Fibroblast of skin of abdomen (primary cell): ENCODE measurements at places on chromosomes 2 and 18.
A peak's percentile ranks its signal among the peaks of the same experiment; 100 is the strongest.

- no peak for DNase-seq
These were observed 125.1 kb upstream of the EPAS1 start for GRCh38 chr2:46171996-46172546.

DNA sequence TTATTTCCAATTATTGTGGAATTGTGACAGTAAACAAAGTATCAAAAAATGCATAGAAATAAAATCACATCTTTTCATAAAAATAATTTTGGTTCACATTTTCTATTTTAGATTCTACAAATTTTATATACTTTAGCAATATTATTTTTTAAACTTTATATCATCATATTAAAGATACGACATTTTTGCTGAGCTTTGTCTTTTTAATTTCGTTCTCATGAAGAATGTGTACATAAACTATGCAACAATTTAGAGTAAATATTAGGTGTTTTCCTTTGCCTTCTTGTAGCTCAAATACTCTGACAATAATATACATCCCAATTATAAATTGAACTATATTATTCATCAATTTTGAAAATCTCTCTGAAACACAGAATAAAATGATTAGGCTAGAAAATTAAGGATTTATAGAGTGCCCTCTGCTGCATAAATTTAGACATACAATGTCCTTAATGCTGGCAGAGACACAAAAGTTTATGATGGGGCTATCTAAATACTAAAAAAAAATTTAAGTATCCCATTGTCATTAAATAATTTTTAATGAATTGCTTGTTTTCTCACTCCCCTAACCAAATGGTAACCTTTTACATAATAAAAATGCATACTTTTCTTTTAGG, 45.7 kb downstream of the CCDC102B start:
- no peak for DNase-seq

GRCh38 chr2:208025037-208025813, at the start of gene PLEKHM3:
Gene PLEKHM3, minus strand, starts transcription at chr2:208025527. Its CDS starts 23,888 bp downstream, at chr2:208001639.
- peak; percentile 85 for DNase-seq

DNA sequence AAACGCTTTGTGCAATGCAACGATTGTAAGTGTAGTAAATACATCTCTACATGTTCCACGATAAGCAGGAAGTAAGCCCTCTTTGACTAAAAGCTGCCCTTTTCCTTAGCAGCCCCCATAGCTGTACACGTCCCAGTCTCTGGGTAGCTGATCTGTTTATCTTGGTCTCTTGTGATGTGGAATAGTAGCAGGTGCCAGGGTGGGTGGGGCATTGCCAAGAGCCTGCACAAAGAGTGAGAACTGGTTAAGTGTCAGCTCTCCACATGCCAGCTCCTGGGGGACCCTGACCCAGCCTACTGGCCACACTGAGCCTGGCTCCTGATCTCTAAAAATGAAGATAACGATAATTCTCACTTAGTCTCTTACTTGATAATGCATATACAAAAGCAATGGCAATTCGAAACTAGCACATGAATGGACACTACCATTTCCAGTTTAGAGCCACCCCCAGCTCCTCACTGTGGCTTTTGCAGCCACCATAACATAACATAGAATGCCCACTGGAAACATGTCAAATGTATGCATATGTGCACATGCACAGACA, 92.3 kb downstream of the MYT1L start:
- no peak for DNase-seq

DNA sequence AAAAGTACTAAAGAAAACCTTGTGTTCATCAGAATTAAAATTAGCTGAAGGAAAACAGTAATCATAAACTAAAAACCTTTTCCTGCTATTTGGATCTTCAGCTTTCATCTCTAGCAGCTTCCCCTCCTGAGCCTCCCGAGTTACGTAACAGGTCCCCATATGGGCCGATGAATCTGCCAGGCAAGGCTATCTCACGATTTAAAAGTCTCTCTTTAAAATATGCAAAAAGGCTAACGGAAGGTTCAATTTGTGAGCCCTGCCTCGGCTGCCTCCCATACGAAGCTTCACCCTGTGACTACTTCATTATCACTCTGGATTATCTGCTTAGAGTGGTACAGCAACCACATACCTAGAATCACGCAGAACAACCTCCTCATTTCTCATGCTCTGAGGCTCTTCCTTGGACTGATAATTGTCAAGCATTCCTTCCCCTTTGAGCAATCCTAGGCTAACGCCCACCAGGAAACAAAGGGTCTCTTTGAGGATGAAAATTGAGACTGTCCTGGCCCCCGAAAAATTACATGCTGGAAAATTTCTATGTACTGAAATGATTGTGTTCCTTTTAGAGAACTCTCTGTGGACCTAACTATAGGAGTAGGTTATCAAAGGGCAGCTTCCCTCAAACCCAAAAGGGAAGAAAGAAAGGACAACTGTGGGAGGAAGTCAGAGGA, 147.4 kb downstream of the ZEB2 start:
- DNase-seq = peak; percentile 43

DNA sequence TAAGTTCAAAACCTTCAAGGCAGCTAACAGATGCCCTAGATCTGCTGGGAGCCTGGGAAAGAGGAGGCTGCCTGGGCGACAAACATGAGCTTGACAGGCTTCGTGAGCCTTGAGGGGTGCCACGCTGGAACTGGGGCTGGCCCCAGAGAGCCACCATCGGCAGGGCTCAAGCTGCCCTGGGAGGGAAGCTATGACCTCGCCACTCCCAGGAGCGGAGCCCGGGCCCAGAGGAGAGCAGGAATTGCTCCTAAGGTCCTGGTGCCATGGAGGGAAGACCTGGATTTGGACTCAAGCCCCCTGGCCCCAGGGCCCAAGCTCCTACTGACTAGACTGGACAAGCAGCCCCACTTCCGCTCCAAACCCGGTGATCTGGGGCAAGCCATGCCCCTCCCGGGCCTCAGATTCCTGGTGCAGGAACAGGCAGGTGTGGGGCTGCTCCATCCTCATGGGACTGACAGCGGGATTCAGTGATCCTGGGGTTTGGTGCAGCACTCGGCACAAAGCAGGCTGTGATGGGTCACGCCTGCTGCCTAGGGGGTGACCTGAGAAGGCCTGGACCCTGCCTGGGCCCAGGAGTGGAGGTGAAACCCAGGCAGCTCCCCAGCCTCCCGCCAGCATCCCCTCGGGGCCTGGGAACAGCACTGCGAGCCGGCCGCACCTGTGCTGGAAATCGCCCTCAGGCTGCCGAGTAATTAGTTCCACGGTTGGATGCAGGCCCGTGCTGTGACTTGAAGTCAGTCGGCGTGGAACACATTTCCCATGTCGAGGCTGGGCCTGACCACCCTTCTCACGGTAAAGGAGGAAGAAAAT, 246.9 kb downstream of the NDUFA10 start:
- DNase-seq = no peak

GRCh38 chr18:70377857-70378701, 89.2 kb downstream of the SOCS6 start:
- DNase-seq = peak; percentile 15

DNA sequence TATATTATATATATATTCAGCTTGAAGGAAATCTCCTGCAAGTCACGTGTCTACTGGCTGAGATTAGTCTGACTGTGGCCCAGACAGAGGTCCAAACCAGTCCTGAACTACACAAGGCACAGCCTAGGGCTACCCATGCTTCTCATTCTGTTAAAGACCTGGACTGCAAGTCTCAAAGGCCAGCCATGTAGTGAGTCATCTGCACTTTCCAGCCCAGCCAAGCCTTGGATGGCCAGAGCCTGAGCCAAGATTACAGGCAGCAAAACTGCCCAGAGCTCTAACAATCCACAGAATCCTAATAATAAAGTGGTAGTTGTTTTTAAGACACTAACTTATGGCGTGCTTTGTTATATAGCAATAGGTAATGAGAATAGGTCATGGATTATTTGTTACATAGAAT, 259.6 kb downstream of the SS18 start:
- peak; percentile 41 for DNase-seq

DNA sequence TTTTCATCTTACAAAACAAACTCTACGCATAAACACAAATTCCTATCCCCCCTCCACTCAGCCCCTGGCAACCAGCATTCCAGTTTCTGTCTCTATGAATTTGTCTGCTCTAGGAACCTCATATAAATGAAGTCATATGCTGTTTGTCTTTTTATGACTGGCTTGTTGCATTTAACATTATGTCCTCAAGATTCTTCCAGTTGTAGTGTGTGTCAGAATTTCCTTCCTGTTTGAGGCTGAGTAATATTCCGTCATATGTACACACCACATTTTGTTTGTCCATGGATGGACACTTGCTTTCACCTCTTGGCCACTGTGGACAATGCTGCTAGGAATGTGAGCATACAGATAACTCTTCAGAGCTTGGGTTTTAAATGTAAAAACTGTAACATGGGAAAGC, 272.1 kb downstream of the GBX2 start:
- DNase-seq = no peak
